ENCODE measurements at places on chromosomes 2 and 18.

DNA sequence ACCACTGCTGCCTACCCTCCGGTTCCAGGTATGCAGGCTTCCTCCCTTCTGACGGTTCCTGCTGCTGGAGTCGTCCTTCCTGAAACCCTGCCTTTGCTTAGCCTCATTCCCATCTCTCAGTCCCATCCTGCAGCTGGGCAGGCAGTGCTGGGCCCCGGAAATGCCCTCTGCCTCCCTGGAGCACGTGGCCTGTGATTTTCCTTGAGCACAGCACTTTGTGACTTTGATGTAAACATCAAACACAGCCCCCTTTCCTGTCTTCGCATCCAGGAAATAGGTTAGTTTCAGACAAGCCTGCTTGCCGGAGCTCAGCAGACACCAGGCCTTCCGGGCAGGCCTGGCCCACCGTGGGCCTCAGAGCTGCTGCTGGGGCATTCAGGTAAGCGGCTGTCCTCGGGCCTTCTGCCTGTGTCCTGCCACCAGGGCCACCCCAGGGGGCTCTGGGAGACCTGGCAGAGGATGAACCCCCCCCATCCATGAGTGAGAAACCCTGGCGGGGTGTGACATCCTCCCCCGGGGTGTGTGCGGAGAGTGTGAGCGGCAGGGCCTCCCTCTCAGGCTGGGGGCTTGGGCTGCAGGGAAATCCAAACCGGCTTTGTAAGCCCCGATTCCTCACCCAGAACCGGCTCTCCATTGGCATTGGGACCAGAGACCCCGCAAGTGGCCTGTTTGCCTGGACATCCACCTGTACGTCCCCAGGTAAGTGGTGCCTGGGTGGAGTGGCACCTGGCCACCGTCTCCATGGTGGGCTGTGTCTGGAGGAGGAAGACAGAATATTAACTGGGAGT lies at the start of gene ZAP70:
Gene ZAP70, plus strand, starts transcription at position 281 of the 788 bp plus-strand sequence. CDS start 10,461 bp downstream, outside the sequence.
- DNase-seq, result no peak

- DNase-seq, result no peak
Measured at GRCh38 chr2:174326161-174327020, 8.4 kb upstream of the SP9 start.

- DNase-seq, result no peak
Measured at GRCh38 chr18:46754188-46754587, 2.7 kb downstream of the ST8SIA5 start.

DNA sequence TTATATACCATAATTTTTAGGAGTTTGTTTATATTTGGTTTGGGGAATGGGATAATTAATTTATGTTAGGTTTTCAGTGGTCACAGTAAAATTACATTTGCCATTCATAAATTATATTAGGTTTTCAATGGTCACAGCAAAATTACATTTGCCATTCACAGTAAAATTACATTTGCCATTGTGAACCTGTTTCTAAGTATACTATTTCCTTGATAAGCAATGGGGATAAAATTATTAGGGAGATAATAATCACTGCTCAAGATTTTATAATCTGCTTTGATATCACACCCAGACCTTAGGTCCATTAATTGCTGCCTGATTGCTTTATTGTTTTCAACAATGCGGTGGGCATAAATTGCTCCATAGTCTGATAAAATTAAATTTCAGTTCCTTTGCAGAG lies 124.6 kb downstream of the ASXL3 start:
- no peak for DNase-seq

DNA sequence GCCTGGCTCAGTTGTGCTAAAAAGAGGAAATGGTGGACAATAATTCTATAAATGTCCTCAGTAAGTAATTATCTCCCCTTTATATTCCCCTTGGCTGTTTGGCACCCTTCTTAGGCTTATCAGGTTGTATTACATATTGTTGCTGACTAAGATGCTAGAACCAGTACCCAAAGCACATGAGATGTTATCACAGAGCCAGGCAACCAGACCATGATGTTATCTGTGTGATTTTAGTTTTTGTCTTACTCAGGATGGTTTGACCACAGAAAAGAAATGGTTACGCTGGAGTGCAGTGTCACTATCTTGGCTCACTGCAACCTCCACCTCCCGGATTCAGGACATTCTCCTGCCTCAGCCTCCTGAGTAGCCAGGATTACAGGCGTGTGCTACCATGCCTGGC lies 15.2 kb downstream of the R3HDM1 start:
- no peak for DNase-seq

DNA sequence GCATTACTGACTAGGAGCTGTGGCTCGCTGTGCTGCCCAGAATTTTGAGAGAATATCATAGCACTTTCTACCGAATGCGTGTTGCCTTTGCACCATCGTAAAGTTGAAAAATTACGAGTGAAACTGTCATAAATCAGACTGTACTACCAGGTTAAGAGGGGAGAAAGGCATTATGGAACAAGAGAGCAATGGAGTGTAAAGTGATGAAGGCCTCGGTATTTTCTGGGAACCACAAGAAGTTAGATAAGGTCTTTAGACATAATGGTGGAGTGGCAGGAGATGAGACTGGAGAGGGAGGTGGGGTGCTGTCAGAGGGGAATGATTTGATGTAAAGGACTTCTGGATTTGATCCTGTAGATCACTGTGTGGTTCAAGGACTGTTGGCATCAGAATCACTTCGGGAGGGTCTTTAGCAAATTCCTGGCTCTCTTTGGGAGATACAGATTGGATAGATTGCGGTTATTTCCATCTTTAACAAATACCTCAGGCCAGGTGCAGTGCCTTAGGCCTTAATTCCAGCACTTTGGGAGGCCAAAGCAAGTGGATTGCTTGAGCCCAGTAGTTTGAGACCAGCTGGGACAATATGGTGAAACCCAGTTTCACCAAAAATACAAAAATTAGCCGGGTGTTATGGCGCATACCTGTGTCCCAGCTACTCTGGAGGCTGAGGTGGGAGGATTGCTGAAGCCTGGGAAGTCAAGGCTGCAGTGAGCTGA lies 4.9 kb upstream of the ADGRF3 start:
- no peak for DNase-seq

- DNase-seq, result no peak
Measured at GRCh38 chr2:38836791-38837190, 38.9 kb downstream of the DHX57 start.

GRCh38 chr2:168432565-168433186 lies 23.4 kb upstream of the CERS6 start:
- DNase-seq, result no peak

- no peak for DNase-seq
Measured at GRCh38 chr2:120625865-120626560, 109.7 kb upstream of the GLI2 start.

DNA sequence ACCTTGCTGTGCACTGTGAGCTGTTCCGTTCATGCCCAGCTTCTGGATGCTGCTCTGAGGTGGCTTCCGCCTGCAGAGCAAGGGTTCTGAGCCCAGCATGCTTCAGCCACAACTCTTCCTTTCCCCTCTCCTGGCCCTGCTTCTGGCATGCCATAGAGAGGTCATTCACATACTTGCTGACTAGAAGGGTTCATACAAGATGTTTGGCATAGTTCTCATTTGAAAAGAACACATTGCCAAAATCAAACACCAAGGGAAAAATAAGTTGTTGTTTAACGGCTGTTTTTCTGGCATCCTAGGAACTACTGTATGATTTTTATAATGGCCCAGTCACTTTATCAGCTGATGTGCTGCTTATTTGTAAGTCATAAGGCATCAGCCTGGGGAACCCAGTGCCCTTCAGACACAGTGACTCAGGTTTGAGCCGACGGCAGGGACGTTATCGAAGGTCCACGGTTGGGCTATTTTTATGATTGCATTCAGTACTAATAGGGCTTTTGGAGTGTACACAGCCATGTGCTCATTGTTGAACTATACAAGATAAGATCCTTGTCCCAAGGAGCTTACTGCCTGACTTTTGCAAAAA lies 53.9 kb upstream of the CTAGE1 start:
- no peak for DNase-seq

GRCh38 chr2:97095661-97096060 lies 979 bp upstream of the FAHD2B start:
- no peak for DNase-seq

DNA sequence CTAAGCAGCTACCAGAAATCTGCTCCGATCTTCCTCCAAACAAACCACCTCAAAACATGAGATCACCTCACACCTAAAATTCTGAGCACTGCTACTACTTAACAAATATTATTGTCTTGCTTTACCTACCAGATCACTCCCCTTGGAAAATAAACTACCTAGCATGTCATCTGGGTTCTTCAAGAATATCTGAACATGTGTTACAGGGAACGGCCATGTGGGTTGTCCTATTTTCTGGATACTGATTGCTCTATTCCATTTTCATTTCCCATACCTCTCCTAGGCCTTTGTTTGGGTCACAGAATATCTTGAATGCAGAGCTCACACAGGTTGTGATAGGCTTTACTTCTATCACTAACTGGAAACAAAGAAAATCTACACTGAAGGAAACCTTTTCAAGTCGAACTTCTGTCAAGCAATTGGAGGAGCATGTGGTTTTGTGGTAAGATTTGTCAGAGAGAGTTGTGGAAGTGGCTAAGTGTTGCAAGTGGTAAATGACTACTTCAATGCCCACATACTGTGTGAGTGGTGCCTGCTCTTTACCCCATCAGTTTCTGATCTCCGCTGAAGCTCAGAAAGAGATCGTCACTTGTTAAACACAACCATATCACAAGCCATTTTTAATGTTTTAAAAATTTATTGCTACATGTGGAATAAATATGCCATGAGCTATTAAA lies 739.1 kb upstream of the ZEB2 start:
- peak; percentile 76 for DNase-seq

GRCh38 chr2:95050385-95051300 lies 25.1 kb downstream of the MAL start:
- no peak for DNase-seq

DNA sequence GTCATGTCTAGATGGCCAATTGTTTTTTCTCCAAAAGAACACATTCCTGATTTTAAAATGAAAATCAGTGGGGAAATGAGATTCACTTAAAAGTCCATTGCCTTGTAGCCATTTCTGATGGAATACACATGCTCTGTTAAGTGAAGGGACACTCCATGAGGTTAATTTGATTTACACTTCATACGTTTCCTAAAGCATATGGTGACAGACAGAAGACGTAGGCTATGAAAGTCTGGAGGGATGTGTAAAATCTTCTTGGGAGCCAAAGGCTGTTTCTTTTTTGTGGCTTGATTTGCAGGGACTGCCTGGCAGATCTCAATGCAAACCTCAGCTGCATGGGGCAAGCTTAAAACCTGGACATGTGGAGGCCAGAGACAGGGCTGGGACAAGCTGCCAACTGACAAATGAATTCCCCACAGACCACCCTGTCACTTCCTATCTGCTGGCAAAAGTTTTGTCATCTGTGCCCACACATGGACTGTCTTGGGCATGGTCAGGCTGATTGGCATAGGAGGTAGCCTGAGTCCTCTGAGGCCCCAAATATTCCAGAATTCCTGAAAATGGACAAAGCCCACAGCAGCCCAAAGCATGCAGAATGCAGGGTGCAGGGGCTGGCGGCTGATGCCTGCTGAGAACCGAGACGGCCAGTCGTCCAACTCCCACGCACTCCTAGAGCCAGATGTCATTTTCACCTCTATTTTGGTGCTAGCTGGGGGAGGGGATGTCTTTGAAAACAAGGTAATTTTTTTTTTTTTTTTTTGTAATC lies 73.9 kb downstream of the SDC1 start:
- no peak for DNase-seq

DNA sequence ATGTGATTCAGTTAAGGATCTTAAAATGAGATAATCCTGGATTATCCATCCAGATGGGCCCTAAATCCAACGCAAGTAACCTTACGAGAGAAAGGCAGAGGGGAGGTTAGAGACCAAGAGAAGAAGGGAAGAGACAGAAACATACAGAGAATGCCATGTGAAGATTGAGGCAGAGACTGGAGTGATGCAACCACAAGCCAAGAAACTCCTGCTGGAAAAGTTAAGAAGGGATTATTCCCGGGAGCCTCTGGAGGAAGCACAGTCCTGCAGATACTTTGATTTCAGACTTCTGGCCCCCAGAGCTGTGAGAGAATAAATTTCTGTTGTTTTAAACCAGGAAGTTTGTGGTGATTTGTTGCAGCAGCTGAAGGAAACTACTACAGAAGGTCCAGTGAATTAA lies 992.7 kb downstream of the BCL11A start:
- no peak for DNase-seq

- DNase-seq, result peak; percentile 40
Measured at GRCh38 chr2:206158563-206159345, 490 bp downstream of the NDUFS1 start.

DNA sequence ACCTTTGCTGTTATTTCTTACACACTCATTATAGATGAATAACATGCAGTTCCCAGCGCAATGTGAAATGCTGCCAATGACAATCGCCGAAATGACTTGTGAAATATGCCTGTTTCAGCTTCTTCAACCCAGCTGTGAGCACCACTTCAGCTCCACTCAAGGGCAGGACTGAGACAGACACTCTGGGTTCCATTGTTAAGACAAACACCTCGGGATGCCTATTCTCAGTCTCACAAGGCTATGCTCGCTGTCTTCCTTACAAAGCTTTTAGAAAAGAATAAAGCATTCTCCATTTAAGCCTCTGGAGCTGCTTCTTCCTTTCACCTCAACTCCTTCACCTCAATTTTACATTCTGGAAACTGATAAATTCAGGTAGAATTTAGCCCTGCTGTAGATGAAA lies 4.2 kb downstream of the CBLN2 start:
- no peak for DNase-seq

DNA sequence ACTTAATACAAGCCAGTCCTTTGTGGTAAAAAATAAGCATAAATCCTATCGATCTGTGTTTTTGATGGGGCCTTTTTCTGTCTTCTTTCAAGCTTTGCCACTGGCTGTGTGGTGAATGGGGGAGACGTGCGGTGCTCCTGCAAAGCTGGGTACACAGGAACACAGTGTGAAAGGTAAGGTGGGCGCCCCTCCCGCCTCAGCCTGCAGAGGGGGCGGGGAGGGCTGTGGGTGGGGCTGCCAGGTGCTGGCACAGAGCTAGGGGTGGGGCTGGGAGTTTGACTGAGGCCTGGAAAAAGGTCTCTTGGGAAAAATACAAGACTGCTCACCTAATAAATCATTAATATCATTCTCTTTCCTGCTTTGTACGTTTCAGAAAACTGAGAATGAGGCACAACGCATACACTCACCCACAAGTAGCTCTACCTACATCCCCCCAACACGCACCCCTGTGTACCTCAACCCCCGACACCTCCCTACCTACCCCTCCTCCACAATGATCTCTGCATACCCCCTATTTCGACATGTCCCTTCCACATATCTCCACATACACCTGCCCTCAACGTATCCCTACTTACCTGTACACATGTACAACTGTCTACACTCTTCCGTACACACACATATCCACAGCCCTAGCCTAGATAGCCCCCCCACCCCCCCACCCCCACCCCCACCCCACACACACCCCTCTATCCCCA lies 129.7 kb upstream of the TTC39C start:
- no peak for DNase-seq

DNA sequence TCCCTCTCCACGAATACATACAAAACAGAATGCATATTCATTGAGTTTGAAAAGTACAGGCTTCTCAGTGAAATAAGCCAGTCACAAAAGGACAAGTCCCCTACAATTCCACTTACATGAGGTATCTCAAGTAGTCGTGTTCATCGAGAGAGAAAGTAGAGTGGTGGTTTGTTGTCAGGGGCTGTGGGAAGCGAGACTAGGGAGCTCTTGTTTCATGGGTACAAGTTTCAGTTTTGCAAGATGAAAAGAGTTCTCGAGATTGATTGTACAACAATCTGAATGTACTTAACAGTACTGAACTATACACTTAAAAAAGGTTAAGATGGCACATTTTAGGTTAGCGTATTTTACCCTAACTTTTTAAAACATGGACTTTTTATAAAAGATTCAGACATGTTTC lies 71.5 kb upstream of the TTC39C start:
- DNase-seq, result no peak

GRCh38 chr18:36493349-36494159 lies 196.0 kb downstream of the FHOD3 start:
- DNase-seq, result peak; percentile 31
